ENCODE measurements at places on chromosomes 11 and 22. TPM values are rescaled to one million over a fixed set of nuclear protein-coding genes. Genes with fewer than 3 reads are reported as not detected.

SLC1A2 gene
- not detected for total RNA-seq

APOA1 gene
- not detected for total RNA-seq

RAB3IL1 gene
- total RNA-seq, result 0.53 TPM

SUSD2 gene
- total RNA-seq, result not detected

TAF10 gene
- total RNA-seq, result 82.0 TPM

PANX1 gene
- 22.5 TPM for total RNA-seq

DEFB131B gene
- total RNA-seq, result not detected

OR9Q2 gene
- total RNA-seq, result not detected

BDNF gene
- 0.20 TPM for total RNA-seq

TRIM68 gene
- 10.9 TPM for total RNA-seq

OR4D5 gene
- total RNA-seq, result not detected

MOGAT2 gene
- not detected for total RNA-seq

MPZL2 gene
- not detected for total RNA-seq

MMP27 gene
- not detected for total RNA-seq

ZNF74 gene
- 22.7 TPM for total RNA-seq

GGTLC3 gene
- total RNA-seq, result 0.24 TPM

GRIK4 gene
- not detected for total RNA-seq

RASGRP2 gene
- total RNA-seq, result 0.42 TPM

MIOX gene
- not detected for total RNA-seq

NF2 gene
- total RNA-seq, result 43.8 TPM

MS4A8 gene
- total RNA-seq, result not detected

SMDT1 gene
- 26.6 TPM for total RNA-seq

CNTN5 gene
- total RNA-seq, result 0.34 TPM

NXPE2 gene
- not detected for total RNA-seq

MYBPC3 gene
- not detected for total RNA-seq

GRK3 gene
- 45.6 TPM for total RNA-seq

WNT7B gene
- total RNA-seq, result not detected

TBX10 gene
- total RNA-seq, result not detected

OVOL1 gene
- total RNA-seq, result not detected

SYT12 gene
- total RNA-seq, result 0.06 TPM

CTSW gene
- total RNA-seq, result not detected

DSCAML1 gene
- total RNA-seq, result not detected

FAM227A gene
- 0.47 TPM for total RNA-seq

C11orf42 gene
- total RNA-seq, result not detected

PEX26 gene
- total RNA-seq, result 14.4 TPM

USH1C gene
- total RNA-seq, result 0.35 TPM

PLA2G6 gene
- 3.9 TPM for total RNA-seq

OR51B5 gene
- total RNA-seq, result 0.28 TPM

LRRC32 gene
- 0.30 TPM for total RNA-seq

YAP1 gene
- total RNA-seq, result 37.5 TPM

CCDC81 gene
- total RNA-seq, result 1.2 TPM

NRXN2 gene
- total RNA-seq, result 0.08 TPM
